ENCODE measurements at places on chromosomes 13 and 19.
A peak's percentile ranks its signal among the peaks of the same experiment; 100 is the strongest.

GRCh38 chr13:106118050-106118449 is 417.4 kb downstream of the EFNB2 start:
- no peak for DNase-seq

DNA sequence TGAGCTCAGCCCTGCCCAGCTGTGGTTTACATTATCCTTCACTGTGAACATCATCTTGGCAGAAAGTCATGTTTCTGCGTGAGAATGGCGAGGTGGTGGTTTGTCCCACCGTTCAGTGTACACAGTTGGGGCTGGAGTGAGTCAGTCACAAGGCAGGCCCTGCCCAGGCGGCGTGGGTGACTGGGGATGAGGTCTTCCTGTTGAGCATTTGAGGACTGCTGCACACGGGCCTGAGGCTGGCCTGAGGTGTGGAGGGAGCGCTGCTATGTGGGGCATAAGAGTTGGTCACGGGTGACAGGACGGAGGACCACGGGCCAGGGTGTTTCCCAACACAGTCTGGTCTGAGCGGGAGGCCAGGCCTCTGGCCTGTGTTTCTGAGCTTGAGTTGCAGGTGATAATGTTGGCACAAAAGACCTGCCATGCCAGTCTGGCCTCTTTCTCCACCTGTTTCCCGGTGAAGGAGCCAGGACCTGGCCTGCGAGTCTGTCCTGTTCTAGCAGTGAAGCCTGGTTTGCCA is 13.4 kb upstream of the C19orf33 start:
- no peak for DNase-seq

DNA sequence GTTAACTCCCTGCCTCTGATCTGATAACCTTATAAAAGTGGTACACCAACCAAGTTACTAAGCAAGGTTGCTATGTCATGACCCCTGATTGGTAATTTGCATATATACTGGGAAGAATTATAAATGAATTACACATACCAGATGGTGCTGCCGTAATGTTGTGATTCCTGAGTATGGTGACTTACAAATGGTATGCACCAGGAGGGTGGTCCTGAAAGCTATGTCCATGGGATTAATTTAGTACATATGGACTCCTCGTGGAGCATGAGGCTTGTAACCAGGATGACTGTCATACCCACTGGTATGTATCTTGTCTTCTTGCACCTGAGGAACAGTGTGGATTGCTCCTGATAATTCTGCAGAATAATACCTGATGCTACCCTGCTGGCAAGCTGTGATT is 240.6 kb downstream of the GPC6 start:
- no peak for DNase-seq

DNA sequence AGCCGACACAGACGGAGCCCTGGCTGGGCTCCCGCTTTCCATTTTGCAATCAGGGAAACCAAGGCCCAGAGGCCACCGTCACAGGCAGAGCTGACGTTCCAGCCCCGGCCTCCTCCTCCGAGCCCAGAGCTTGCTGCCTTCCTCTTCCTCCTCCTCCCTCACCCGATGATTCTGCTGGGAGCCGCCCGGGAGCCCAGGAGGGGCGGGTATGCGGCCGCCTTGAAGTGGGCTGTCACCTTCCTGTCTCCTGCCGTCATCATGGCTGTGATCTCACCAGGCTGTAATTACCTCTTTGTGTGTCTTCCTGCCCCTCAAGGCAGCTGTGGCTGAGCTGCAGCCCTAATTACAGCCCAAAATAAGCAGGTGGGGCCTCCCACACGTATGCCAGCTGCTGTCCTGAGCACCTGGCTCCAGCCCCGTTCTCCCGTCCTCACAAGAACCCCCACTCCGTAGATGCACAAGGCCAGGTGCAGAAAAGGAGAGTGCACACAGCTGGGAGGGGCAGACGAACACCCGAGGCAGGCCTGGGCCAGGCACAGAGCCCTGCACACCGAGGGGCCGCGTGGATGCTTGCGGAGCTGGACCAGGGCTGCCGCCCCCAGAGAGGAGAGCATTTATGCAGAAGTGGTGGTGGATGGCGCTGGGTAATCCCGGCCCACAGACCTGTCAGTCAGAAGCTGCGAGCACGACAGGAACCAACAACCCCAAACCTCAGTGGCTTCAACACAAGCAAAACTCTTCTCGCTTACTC is 4.0 kb downstream of the TPGS1 start:
- peak; percentile 59 for DNase-seq

DNA sequence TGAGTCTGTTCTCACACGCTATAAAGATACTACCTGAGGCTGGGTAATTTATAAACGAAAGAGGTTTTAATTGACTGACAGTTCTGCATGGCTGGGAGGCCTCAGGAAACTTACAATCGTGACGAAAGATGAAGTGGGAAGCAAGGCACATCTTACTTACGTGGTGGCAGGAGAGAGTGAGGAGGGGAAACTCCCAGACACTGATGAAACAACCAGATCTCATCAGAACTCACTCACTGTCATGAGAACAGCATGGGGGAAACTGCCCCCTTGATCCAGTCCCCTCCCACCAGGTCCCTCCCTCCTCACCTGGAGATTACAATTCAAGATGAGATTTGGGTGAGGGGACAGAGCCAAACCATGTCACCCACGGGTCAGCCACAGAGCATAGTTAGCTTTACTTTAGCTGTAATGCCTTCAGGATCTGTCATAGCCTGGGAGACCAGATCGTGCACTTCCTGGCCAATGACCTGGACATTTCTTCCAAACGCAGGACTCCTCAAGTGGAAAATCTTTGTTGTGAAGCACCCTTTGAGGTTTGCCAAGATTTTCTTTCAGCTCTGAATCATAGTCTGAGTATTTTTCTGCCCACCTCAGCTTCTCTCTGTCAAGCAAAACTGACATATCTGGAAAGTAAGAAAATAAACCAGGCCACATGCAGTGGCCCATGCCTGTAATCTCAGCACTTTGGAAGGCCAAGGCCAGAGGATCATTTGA is 25.2 kb upstream of the HIF3A start:
- DNase-seq = peak; percentile 3

GRCh38 chr19:16739546-16739945 is 19.9 kb downstream of the NWD1 start:
- DNase-seq = no peak

- DNase-seq = no peak
Measured at GRCh38 chr13:95100525-95101433, 200.5 kb downstream of the ABCC4 start.

DNA sequence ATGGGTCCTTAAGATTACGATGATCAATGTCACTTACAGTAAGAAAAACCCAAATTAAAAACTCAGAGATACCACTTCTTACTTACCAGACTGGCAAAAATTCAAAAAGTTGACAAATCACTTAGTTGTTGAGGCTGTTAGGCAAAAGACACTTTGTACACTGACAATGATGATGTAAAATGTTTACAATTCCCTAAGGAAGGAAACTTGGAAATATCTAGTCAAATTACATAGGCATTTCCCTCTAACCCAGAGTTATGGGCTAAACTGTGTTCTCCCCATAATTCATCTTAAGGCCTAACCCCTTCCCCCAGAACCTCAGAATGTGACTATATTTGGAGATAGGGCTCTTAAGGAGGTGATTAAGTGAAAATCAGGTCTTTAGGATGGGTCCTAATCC is 12.0 kb downstream of the TGDS start:
- no peak for DNase-seq

DNA sequence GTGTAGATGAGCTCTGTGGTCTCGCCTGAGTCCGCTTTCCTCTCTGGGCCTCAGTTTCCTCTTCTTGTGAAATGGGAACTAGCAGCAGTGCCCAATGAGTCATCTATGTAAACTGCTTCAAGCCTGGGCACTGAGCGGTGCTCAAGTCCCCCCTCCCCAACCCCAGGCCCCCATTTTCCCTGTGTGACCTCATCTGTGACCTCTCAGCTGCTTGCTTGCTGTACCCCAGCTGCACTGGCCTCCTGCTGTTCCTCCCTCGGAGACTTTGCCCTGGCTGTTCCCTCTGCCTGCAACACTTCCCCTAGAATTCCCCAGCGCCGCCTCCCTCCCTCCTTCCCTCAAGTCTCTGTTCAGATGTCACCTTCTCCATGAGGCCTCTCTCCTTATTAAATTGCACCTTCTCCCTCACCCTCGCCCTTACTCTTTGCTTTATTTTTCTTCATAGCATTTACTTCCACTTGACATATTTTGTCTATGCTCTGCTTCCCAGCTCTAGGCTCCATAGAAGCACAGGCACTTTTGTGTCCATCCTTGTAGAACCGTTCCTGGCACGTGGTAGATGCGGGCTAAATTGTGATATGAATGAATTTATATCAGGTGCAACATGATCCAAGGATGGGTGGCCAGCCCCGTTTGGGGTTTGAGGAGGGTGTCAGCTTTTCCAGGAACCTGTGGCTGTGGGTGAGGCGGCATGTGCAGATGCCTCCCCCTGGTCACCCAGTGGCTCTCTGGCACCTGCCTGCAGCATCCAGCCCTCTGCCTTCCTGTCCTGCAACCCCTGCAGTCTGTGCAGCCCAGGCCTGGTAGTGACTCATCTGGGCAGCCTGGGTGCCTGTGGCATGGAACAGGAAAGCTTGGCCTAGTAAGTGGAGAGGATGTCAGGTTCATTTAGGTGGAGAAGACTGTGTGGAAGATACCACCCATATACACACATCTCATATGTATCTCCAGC is 26.3 kb downstream of the SIPA1L3 start:
- no peak for DNase-seq

DNA sequence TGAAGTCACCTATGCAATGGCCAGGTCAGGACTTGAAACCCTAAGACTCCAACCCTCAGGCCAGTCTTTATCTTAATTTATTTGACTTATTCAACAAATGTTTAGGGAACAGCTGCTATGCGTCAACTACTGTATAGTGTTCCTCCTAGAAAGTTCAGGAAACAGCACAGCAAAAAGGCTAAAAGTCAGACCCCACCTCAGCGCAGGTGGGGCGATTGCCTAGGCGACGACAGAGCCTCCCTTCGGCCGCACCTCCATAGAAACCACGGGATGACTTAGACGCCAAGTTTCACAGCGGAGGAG is 502 bp downstream of the VRK3 start:
- no peak for DNase-seq

DNA sequence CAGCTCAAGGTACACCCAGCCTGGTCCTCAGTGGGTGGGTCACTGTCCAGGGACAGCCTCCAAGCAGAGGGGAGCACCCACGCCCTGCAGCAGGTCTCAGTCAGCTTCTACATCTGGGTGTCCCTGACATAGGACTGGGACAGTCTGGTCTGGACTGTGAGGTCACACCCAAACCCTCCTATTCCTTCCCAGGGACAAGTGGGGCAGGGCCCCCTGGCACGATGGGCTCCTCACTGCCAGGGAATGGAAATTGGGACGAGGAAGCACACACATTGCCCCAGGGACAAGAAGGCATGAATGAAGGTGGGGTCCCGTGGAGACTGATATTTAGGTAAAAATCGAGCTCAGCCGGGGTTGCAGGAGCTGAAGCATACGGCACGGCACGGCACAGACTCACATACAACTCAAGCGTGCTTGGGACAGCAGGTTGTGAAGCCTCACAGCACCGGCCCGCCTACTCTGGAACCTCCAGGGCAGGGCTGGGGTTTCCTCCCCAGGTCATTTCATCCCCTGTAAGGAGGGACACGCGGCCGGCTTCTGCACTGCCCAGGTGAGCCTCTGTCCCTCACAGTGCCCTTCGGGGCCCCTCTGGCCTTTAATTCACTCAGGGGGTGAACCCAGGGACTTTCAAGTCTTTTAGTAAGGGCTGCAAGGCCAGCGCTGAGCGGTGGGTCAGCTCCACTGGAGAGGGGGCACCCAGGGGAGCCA is 3.5 kb downstream of the PNMA8B start:
- no peak for DNase-seq

DNA sequence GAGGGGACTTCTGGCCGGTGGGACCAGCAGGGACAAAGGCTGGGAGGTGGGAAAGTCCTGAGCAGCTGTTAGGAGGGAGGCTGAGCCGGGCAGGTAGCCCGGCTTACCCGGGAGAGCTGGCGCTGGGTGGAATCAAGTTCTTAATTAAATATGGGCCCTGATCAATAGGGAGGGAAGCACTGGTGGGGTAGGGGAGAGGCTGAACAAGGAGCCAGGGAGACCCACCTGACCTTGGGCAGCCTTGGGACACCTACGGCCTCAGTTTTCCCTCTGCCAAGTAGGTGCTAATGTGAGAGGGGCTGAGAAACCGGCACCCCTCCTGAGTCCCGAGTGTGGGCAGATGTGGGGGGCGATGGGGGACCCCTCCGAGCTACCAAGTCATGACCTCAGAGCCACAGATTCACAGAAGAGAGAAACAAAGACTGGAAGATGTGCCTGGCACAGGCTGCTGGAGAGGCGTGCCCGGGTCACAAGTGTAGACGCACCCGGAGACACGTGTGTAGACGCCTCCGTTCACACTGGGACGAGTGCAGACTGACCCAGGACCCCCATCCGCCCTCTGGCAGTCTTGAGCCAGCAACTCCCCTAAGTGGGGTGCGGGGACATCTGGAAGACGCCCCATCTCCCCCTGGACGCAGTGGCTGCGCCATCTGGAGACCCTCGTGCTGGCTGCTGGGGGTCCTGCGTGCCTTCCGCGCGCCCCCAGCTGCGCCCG is 8.4 kb downstream of the ONECUT3 start:
- no peak for DNase-seq

GRCh38 chr13:29999492-30000369 is 149.3 kb upstream of the UBL3 start:
- DNase-seq = no peak

DNA sequence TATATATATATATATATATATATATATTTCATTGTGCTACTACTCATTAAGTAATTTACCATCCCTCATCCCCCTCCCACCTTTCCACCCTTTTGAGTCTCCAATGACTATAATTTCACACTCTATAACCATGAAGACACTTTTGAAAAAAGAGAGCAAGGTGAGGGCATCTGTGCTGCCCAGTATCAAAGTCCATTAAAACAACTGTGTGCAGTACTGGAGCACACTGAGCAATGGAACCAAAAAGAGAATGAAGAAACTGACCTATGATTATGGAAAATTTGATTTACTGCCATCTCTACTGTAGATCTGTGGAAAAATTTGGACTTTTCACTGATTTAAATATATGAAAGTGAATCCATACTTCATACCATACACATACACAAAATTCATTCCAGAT is 217.9 kb downstream of the COL4A1 start:
- no peak for DNase-seq

Data from stimulated activated CD4-positive, alpha-beta T cell treated with anti-CD3 and anti-CD28 coated beads, TNF-alpha, amount 100 ng/mL, for 24 hours (primary cell).